ENCODE measurements at places on chromosomes 1 and 21. TPM values are rescaled to one million over a fixed set of nuclear protein-coding genes. Genes with fewer than 3 reads are reported as not detected.

Gene RNU1-4
- total RNA-seq: 2,125 TPM

GRCh38 chr1:73100216-73100615, 817.9 kb upstream of the NEGR1 start:
- DNase-seq: no peak

- DNase-seq: no peak
Measured at GRCh38 chr21:33406493-33406892, 3.3 kb downstream of the IFNGR2 start.

Gene TRIM46
- 1.5 TPM for total RNA-seq

Gene DISP3
- not detected for total RNA-seq

DNA sequence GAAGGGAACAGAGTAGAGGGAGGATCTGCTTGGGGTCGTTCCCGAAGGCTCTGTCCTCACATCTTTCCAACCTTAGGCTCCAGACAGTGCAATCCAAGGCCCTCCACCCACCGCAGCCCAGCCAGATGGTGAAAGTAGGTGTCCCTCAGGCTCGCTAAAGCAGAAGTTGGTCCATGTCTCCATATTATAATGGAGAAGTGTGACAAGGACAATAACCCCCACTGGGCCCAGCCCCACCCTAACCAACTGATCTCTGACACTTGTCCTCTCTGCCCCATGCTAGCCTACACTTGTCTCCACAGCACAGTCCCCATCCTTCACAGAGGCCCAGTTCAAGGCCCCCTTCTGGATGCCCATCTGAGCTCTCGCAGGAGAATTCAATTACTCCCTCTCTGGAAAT, 48.7 kb downstream of the DMAP1 start:
- DNase-seq: no peak

GRCh38 chr21:43849532-43850299, 15.3 kb upstream of the AGPAT3 start:
- DNase-seq: no peak

Gene UBE4B
- 54.2 TPM for total RNA-seq

Gene LYPD8
- total RNA-seq: not detected

Gene ADGRL4
- 19.0 TPM for total RNA-seq

Gene LRRC71
- total RNA-seq: not detected

Gene PRDX1
- total RNA-seq: 189 TPM

Gene CR1L
- total RNA-seq: 0.14 TPM

- DNase-seq: no peak
Measured at GRCh38 chr1:170967042-170967910, 31.9 kb downstream of the MROH9 start.

Gene TESK2
- total RNA-seq: 2.2 TPM

DNA sequence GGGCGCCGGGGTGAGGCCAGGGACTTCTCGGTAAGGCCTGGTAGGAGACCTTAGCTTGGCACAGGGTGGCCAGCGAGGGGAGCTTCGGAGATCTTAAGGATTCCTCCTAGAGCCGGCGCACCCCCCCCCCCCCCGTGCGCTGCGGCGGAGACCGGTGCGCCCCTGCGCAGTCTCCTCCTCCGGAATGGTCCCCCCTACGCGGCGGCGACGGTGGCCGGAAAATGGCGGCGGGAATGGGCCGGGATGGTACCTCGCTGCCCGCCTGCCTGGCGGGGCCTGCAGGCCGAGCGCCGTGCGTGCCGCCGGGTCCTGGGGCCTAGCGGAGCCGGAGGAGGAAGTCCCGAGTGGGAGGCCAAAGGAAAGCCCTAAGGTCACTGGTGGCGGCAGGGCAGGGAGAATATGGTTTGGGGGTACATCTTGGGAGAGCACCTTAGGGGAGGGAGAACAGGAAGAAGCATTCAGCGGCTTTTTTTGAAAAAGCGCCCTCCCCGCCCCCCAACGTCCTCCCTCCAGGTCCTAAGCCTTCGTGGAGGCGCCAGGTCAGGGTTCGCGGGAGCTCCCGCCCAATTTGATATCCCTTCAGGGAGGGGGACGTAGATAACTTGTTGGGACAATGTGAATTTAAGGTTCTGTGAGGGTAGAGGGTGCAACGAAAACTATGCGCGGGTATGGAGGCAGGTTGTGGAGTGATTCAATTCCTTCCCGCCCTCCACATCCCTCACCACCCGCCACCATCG, 429 bp downstream of the SRRM1 start:
- peak; percentile 27 for DNase-seq

- no peak for DNase-seq
Measured at GRCh38 chr1:211687462-211688215, 12.2 kb upstream of the NEK2 start.

Gene CRYBG2
- 3.0 TPM for total RNA-seq

- DNase-seq: no peak
Measured at GRCh38 chr1:15407580-15407979, 2.1 kb upstream of the EFHD2 start.

DNA sequence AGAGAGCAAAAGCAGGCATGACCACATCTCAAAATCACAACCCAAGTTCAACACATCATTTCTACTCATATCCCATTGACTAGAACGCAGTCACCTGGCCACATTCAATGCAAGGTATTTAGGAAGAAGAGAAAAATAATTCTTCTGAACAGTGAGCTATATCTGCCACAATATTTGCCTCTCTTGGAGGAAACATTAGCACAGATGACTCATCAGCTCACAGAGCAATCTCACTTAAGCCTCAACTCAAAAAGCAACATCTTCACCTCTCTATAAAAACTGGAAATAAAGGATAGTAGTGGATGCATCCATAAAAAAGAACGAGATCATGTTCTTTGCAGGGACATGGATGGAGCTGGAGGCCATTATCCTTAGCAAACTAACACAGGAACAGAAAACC, 143.9 kb upstream of the FMN2 start:
- no peak for DNase-seq

DNA sequence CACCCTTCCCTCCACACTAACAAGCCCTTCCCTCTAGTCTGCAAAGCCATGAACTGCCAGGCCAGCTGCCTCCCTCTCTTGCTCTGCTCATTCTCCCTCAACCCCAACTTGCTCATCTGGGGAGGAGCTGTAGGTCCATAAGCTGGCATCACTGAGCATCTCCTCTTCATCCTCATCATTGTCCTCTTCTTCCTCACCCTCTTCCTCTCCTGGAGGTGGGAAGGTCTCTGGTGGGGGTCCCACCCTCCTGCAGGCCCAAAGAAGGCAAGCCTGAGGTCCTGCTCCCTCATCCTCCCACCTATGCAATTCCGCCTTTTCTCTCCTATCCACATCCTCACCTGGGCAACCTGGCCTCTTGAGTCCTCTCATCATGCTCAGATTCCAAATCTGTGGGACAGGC, 2.7 kb downstream of the ZNF692 start:
- DNase-seq: no peak

DNA sequence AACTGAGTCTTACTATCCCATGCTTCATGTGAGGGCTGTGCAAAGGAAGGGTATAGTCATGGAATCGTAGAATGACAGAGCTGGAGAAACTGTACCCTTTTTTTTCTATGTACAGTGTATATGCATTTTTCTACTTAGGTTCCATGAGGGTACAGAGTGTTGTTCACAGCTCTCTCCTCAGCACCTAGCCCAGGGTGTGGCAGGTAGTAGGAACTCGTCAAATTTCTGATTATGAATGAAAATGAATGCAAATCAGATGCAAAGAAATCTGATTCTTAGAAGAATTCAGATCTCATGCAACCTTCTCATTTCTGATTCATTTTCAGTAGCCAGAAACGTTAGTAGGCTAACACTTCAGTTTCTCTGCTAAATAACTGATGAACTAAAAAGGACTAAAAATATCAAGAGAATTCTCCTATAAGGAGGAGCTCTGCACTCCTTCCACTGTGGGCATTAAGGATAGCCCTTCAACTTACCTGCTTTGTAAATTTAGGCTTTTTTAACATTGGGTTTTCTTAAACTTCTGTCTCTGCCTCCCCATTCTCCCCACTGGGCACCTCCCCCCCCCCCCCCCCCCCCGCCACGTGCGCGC, 18.0 kb upstream of the HHAT start:
- no peak for DNase-seq

DNA sequence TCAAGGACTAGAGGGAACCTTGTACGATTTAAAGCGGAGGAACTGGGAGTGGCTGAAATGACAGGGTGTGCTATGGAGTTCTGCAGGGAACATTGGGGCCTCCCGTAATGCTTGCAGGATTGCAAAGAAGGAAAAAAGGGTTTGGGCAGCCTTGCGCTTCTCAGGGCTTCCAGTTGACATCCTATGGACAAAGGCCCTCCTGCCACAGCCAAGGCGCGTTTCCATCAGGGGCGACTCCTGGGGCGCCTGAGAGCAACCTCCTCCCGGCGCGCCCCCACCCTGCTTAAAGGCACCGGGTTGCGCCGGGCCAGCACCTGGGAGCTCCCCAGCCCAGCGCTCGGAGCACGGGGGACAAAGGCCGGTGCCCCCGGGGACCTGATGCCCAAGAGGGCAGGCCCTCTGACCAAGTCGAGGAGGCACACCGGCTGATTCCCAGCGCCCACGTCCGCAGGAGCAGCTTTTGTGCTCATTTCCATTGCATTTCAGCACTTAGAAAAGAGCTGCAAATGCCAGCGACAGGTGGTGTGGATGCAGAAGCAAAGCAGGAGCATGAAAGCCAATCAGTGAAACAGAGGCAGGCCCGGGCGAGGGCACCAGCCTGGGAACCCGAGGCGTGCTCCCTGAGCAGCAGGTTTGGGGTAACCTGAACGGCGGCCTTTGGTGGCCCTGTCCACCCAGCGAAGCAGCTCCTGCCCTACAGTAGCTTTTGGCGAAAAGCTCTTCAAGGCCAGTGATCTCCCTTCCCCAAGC, 17.6 kb upstream of the RNF187 start:
- DNase-seq: no peak

- DNase-seq: peak; percentile 41
Measured at GRCh38 chr1:28775121-28775942, 36.6 kb upstream of the OPRD1 start.

Gene GJA5
- 24.5 TPM for total RNA-seq

DNA sequence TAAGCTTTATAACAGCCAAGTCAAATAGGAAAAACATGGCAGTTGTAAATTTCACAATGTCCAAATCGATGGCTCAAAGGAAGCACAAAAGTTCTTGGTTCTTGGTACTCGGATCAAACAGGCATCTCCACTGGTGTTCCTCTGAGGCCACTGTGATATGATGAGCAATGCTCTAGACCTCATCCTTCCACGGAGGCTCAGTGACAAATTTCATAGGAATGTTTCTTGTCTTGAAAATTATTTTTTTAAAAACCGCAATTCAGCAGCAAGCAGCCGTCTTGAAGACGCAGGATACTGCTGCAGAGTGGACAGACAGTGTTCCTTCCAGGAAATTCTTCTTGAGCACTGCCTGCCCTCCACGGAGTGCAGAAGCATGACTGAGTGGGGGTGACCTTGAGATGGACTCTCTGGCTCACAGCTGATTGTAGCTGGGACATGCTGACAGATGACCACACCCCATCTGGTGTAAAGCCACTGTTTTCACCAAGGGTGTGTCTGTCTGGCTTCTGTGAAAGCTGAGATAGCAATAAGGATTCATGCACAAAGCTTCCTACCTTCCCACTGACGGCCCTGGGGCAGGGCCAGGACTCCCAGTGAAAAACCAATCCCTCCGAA, 61.9 kb downstream of the TIAM1 start:
- DNase-seq: no peak

- no peak for DNase-seq
Measured at GRCh38 chr1:37410105-37410504, 64.3 kb upstream of the ZC3H12A start.

GRCh38 chr21:37983336-37984095, 67.3 kb upstream of the KCNJ6 start:
- DNase-seq: no peak

GRCh38 chr21:36425286-36425685, 40.1 kb downstream of the CHAF1B start:
- no peak for DNase-seq

- no peak for DNase-seq
Measured at GRCh38 chr1:226712742-226713419, 26.2 kb downstream of the ITPKB start.

DNA sequence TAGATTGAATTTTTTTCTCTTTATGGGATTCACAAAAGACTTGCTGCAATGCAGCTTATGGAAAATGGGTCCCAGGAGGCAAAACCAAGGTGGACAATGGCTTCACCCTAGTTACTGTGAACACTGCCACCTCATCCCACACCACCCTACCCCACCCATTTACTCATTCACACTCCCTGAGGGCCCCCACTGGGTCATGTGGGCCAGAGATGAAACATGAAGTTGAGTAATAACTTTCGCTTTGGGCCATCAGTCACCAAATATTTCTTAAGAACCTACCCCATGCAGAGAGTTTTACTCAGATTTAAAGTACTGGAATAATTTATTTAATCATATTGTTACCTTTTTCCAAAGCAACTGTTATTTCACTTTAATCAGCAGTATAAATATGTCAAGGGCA, 191.8 kb downstream of the TPR start:
- DNase-seq: no peak

DNA sequence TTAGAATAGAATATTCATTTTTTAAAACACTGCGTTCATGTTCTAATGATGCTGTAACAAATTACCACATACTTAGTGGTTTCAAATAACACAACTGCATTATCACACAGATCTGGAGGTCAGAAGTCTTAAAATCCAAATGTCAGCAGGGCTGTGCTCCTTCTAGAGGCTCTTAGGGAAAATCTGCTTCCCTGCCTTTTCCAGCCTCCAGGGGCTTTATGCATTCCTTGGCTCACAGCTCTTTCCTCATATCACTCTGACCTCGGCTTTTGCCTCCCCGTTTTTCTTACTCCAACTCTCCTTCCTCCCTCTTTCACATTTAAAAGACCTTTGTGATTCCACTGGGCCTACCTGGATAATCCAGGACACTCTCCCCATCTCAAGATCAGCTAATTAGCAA, 18.6 kb upstream of the FMN2 start:
- no peak for DNase-seq

GRCh38 chr1:79005945-79006344, 585 bp downstream of the ADGRL4 start:
- no peak for DNase-seq

DNA sequence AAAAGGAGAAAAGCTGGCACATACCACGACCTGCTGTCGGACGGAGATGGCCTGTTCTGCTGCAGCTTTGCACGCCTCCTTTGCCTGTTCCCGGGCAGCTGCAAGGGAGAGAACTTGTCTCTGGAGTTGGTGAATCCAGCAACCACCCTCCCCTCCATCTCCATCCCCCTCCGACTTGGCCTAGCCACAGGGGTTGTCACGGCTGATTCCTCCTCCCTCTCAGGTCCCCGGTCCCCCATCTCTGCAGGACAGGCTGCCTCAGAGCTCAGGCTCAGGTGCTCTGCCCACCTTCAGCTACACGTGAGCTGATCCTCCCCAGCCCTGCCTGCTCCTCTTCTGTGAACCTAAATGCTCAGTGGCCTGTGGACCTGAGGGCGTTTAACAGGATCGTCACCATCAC, 11.1 kb upstream of the SRM start:
- no peak for DNase-seq

GRCh38 chr1:82689217-82689616, 888.5 kb downstream of the ADGRL2 start:
- DNase-seq: no peak

Gene RASAL2
- 42.5 TPM for total RNA-seq
